ENCODE measurements at places on chromosomes 1 and 21.

DNA sequence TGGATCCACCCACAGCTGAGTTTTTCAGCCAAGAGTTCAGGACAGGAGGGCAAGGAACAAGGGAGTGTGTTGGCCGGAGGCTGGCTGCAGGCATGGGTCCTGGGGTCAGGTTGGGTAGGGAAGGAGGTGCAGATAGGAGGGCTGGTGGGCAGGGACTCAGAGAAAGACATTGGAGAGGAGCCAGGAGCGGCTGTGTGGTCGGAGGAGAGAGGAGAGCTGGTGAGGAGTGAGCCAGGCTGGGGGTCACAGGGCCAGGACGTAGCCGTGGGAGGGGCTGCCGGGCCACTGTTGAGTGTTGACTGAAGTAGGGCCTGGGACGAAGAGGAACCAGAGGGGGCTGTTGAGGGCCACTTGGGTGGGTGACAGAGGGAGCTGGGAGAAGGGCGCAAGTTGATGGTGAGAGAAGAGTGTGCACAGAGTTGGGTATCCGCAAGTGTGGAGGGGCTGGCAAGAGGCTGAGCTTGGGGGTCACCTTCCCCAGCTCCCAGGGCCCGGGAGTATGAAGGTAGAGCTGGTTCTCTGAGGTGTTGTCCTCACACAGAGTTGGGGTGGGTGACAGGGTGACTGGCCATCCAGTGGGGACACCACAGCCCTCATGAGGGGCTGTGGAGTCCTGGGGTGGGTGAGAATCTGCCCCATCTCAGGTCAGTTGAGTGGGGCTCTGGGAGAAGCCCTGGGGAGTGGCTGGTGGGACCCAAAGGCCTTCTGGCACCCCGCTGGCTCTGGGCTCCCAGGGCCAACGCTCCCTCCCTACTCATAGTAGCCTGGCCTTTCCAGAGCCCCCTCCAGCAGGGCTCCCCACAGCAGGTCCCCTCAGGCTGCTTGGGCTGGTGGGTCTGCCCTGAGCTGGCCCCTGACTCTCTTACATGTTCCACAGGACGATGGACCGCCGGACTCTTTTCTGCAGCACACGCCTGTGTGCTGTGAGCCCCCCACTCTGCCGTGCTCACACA lies 21.9 kb downstream of the PODN start:
- no peak for DNase-seq

- no peak for DNase-seq
Observed at GRCh38 chr1:201495551-201496295, 11.2 kb downstream of the CSRP1 start.

DNA sequence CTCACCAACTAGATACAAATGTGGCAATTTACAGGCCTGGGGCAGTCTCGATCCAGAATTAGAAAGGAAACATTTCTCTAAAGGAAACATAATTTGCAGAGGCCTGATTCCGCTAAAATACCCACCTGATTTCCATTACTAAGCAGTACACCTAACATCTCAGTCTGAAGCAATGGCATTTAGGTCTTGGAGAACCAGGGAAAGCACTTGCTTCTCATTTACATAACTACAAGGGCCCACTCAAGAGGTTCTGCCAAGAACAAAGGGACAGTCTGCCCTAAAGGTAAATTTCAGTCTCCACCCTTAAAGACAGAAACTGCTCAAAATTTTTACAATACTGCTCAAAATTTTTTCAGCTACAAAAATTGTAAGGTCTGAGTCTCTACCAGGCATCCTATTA lies 123.7 kb upstream of the GJB5 start:
- DNase-seq = no peak

DNA sequence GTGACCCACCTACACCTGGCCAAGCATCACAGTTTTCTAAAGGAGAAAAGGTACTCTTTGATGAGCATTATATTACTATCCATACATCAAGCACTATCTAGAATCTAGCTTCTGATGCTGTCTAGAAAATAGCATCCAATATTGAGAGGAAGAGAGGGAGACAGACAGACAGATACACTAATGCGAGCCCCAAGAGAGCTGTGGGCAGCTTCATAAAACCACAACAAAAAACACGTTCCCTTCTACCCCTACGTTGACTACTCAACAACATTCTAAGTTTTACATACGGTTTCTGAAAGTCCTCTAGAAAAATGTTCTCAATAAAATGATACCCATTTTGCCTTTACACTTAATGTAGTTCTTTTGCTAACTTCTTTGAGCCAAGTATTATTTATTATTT lies 221.8 kb downstream of the SLC45A1 start:
- DNase-seq = no peak

- no peak for DNase-seq
Observed at GRCh38 chr21:36626791-36627190, 72.1 kb upstream of the SIM2 start.

GRCh38 chr1:246113555-246114095 lies 393.5 kb downstream of the SMYD3 start:
- no peak for DNase-seq

DNA sequence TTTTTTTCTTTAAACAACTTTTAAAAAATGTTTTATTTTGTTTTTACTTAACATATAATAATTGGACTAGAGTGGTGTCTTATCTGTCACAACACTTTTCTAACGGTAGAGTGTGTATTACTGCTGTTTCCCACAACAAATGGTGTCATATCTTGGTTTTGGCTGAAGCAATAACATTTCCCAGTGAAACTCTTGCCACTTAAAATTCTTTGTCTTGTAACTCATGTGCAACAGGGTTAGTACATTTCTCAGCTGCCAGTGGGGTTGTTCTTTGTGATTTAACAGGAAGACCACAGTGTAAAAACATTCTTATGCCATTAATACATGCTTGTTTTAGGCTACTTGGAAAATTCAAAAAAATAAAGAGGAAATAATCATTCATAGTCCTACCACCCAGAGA lies 43.5 kb downstream of the ALPL start:
- no peak for DNase-seq

- DNase-seq = no peak
Observed at GRCh38 chr1:58456470-58456869, 90.1 kb downstream of the OMA1 start.

- DNase-seq = no peak
Observed at GRCh38 chr1:17355898-17356297, 16.1 kb upstream of the PADI6 start.

DNA sequence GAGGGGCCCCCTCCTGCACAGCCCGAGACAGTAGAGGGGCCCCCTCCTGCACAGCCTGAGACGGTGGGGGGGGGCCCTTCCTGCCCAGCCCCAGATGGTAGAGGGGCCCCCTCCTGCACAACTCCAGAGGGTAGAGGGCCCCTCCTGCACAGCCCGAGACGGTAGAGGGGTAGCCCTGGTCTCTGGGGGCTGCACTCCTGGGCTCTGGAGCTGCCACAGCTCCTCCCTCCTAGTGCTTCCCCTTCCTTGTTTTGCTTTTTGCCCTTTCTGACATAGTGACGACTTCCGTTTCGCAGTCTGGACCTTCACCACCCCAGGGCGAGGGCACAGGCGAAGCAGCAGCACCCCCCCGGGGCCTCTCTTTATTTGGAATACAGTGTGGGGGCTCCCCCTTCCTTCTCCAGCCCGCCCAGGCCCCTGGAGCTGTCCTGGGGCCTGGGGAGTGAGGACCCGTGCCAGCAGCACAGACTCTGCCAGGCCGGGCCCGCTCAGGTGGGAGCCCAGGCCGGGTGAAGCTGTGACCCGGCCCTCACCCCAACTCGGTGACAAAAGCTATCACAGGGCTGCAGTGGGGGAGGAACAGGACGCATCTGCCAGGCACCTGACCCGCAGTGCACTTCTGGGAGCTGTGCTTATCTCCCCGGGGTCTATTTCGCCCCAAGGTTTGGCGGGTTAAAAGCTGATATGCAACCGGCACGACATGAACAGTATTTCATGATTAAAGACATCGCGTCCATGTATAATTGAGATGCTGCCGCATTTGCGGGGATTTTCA lies 1.1 kb upstream of the PRXL2B start:
- peak; percentile 82 for DNase-seq

- no peak for DNase-seq
Observed at GRCh38 chr1:160924791-160925651, 29.6 kb downstream of the ITLN2 start.

GRCh38 chr1:229753764-229754551 lies 127.9 kb downstream of the URB2 start:
- peak; percentile 3 for DNase-seq

DNA sequence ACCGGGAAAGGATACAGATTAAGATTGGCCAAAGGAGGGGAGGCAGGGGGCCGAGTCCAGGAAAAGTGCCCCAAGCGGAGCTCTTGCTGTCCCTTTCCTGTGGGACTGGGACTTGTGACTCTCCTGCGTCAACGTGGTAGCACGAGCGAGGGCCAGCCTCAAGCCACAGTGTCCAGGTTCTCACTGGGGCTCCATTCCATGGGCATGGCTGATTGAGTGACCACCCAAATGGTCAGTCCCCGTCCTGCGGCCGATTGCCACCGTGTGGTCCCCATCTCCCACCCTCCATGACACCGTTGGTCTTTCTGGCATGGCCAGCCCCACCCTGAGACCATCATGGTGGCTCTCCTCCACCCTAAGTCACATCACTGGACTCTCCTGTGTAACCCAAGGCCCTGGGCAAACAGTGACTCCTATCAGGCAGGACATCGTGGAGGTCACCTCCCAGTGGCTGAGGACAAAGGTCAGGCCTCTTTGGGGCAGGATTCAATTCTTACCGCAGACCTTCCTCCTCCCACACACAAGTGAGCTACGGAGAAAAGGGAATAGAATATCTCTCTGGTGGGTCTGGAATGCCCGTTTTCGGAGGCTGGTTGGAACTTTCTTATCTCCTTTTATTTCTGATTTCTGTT lies 8.9 kb upstream of the C1orf174 start:
- DNase-seq = no peak

Data from activated CD4-positive, alpha-beta T cell treated with anti-CD3 and anti-CD28 coated beads, Interleukin-10, Interleukin-2, amounts not matched to agents 100 ng/mL and 50 ng/mL, durations not matched to agents 16 hours and 8 hours (primary cell).